ENCODE measurements at places on chromosomes 16 and 17.

DNA sequence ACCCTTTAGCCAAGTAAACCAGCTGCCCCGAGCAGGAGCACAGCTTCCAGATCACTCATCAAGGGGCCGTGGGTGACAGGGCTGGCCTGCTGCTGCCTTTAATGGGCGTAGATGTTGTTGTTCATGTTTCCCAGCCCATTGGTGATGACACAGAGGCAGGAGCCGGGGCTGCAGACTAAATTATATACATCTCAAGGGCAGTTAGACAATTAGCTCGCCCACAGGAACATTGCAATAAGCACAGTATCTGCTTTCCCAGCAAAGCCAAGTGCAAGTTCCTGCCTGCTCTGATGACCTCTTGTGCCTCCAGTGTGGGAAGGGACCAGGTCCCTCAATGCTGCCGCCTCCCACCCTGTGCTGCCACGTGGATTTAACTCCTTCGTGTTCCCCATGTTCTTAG, 485.8 kb downstream of the MAF start:
- DNase-seq: no peak

DNA sequence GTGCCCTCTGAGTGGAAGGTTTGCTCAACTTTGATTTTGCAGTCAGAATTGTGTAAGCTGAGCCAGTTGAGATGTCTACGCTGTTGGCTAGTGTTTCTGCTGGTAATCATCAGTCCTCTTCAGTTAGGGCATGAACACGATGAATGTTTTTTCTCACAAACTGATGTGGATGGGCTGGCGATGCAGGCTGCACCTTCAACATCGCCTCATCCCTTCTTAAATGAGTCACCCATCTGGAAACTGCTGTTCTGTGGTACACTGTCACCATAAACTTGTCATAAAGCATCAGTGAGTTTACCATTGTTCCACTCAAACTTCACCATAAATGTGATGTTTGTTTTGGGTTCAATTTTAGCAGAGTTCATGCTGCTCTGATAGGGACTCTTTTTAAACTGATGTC, 8.4 kb downstream of the C16orf95 start:
- DNase-seq: no peak

DNA sequence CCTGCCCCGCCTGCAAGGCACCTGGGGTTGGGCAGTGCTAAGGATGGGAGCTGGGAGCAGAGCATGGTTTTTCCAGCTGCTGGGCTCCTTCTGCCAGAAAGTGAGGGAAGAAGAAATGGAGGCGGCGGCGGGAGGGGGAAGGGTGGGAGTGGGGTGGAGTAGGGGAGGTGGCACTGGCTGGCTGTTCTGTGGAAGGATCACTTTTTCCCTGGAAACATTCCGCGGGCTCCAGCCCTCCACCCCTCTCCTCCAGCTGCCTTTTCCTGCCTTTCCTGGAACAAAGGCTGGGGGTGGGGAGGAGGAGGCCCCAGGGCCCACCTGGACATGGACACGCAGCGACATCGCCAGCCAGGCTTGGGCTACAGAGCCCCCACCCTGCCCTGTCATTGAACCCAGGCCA, 41.1 kb downstream of the CFAP20 start:
- no peak for DNase-seq

DNA sequence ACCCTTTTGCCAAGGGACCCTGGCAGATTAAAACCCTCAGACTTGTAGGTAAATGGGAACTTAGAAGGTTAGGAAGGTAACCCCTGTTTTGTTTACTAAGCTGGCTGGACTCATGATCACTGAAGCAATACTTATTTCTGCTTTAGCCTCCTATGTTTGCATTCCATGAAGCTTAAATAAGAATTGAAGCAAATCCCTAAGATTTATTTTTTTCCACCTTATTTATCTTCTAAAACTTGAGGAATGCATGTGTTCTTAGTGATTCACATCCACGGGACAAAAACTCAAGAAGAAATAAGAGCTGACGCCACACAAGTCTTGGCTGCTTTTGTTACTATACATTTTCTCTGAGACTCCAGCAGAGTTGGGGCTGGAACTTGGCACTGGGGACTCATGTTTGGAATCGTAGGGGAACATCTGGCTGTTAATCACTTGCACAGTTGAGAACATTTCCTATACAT, 35.5 kb downstream of the CLUAP1 start:
- DNase-seq: no peak

DNA sequence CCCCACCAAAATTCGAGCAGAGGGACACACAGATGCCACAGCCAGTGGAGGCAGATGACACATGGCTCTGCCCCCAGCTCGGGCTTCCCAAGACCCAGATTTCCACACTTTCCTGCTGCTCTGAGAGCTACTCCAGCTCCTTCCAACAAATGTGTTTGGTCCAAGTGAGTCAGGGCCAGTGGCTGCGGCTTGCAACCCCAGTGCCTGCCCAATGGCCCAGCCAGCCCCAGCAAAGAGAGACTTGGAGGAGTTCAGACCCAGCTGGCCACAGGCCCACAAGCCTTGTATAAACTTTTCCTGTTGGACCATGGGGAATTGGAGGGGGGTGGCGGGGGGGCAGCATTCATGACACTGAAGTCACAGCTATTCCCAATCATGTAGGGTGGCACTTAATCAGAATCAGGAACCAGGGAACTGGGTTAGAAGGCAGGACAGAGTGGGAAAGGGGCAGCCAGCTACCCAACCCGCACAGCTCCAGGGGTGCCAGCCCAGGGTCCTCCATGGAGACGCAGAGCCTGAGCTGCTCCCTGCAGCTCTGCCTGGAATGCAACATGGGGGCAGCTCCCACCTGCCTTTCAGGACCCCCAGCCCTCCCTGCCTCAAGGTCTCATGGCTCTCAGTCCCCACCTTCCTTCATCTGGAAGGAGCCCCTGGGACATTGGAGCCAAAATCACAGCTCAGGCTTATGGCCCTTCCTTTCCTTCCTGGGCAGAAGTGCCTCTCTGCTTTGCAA, 17.5 kb upstream of the C16orf78 start:
- no peak for DNase-seq

GRCh38 chr17:82015311-82015971, 7.2 kb downstream of the CENPX start:
- no peak for DNase-seq

- DNase-seq: no peak
Observed at GRCh38 chr17:42849031-42849430, 2.0 kb upstream of the AOC3 start.

DNA sequence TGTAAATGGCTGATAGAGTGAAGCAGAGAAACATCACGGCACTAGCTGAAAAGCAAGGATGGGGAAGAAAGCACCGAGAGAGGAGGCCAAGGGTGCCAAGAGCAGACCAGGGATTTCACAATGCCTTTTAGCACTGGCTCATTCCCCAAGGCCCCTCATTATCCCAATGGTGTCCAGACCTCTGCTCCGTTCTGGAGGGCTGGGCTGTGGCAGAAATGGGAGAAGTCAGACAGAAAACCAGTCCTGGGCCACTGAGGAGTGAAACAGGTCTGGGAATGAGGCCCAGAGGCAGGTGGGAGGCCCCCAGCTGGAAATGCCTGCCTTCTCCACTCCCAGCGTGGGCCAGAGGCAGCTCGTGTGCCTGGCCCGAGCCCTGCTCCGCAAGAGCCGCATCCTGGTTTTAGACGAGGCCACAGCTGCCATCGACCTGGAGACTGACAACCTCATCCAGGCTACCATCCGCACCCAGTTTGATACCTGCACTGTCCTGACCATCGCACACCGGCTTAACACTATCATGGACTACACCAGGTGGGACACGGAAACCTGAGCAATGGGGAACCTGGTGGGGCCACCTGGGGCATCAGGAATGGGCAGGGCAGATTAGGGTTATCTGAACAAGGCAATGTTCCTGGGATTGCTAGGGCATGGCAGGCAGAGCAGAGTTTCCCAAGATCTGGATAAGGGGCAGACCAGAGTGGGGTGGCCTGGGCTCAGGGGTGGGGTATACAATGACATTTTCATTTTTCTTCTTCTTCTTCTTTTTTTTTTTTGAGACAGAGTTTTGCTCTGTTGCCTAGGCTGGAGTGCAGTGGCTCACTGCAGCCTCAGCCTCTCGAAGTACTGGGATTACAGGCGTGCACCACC, 20.3 kb downstream of the ANKRD40 start:
- no peak for DNase-seq

- no peak for DNase-seq
Observed at GRCh38 chr17:50447870-50448595, 20.6 kb downstream of the CHAD start.

DNA sequence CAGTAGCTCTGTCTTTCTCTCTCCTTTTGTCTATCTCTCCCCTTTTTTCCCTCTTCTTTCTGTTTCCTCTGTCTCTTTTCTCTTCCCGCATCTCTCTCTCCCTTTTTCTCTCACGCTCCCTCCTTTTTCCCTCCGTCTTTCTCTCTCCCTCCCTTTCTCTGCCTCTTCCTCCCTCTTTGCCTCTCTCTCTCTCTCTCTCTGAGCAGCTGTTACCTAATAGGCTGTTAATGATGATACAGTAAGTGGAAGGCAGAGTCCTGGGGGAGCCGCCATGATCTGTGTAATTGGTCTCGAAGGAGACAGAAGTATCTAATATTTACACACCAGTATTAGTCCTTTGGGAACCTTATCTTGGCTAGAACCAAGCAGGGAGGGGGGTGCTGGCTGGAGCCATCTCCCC, 136.1 kb upstream of the CIBAR2 start:
- DNase-seq: no peak

- DNase-seq: no peak
Observed at GRCh38 chr17:60372790-60373483, 19.0 kb downstream of the USP32 start.

GRCh38 chr17:74888469-74888868, 5.0 kb downstream of the FADS6 start:
- no peak for DNase-seq

DNA sequence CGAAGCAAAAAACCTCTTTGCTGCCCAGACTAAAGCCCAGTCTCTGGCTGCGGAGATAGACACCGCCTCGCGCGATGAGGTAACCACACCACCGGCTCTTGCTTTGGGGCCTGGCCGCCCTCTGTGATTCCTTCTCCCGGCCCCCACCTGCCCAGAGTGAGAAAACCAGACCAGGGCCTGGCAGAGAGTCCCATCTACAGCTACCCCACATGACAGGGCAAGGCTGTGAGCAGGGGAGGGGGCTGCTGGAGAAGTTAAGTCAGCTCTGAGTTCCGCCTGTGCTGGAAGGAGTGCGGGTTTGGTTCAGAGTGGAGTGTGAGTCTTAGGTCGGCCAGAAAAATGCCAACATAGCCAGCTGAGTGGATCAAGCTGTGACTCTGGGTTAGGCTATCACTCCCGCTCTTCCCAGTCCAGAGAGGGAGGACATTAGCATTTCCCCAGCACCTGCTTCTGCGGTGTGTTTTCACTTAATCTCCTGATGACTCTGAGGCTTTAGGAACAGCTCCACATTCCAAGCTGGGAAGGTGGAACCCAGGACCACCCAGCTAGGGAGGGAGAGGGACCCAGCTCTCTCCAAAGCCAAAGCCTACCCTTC, 139.0 kb downstream of the RAB11FIP4 start:
- DNase-seq: no peak

DNA sequence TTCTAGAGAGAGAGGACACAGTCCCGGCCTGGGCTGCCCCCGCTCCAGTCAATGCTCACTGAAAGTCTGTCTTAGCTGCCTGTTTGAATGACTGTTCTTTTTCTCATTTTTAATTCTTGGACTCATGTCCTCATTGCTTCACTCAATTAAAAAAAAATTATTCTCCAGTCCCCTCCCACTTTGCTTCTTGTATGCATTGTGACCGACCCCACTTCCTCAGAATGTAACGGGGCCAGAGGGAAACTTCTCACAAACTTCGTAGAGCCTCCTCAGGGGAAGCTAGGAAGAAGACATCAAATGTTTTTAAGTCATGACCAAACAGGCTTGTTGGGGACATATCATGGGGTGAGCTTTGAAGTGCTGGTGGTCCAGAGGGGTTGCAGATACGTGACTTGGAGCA, 113.2 kb downstream of the CCDC182 start:
- DNase-seq: no peak

GRCh38 chr17:80892019-80892855, 99.4 kb upstream of the CHMP6 start:
- peak; percentile 95 for DNase-seq

GRCh38 chr17:50903604-50904517, 37.7 kb upstream of the TOB1 start:
- DNase-seq: peak; percentile 66

- DNase-seq: peak; percentile 9
Observed at GRCh38 chr16:14300705-14301168, 229.6 kb downstream of the MRTFB start.

DNA sequence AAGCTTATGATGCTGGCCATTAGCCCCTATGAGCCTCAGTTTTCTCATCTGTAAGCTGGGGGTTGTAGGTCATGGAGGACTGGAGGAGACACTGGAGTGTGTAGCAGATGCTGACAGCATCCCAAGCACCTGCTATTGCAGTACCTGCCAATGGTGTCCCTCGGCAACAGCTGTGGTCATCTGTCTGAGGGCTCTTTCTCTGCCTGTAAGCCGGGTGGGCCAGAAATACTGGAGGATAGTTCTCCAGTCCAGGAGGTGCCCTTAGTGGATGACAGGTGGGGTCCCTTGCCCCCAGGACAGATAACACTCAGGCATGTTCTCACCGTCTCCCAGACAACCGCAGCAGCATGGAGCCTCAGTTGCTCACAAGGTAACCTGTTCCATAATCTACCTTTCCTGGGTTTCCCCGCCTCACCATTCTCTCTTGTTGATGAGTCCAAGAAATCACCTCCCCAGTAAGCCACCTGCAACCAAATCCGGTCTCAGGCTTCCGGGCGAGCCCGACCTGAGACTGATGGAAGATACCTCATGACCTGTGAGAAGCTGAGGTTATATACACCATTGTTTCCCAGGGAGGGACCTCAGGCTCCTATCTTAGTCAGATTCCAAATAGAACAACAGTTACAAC, 23.8 kb downstream of the NLRP1 start:
- DNase-seq: no peak

GRCh38 chr16:336269-336668, 16.3 kb downstream of the AXIN1 start:
- DNase-seq: no peak

DNA sequence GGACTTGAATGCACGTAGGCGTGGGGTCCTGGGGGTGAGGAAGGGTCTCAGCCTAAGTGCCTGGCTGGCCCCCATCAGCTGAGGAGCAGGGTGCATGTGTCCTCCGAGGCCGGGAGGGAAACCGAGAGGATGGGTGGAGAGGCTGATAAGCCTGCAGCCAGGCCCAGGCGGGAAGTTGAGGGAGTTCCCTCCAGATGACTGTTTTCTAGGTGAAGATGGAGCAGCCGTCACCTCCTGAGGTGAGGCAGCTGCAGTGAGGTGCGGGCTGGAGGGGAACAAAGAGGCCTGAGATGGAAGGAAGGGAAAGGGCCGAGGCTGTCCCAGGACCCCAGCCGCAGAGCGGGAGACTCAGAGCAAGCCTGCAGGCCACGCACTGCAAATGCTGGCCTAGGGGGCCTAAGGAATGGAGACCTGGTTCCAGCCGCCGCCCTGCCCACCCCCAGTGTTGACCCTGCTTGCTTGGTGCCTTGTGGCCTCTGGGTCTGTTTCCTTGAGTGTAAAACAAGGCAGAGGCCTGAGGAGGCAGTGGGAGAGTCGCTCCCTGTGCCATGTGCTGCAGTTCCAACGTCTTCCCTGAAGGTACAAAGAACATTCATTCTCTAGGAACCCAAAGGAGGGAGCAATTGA, 3.0 kb downstream of the PECAM1 start:
- no peak for DNase-seq

- no peak for DNase-seq
Observed at GRCh38 chr17:45666046-45666600, 118.0 kb upstream of the CRHR1 start.

Measured in activated naive CD4-positive, alpha-beta T cell treated with Interleukin-2 at 50 U/mL for 16 hours (primary cell).